ENCODE measurements at places on chromosomes 5 and 9.
A peak's percentile ranks its signal among the peaks of the same experiment; 100 is the strongest.

- no peak for DNase-seq
Measured at GRCh38 chr5:74433255-74433895, 207.2 kb downstream of the ENC1 start.

GRCh38 chr5:142059304-142059940 is 46.6 kb upstream of the GNPDA1 start:
- no peak for DNase-seq

- DNase-seq: no peak
Measured at GRCh38 chr9:90853945-90854344, 52.3 kb downstream of the SYK start.

DNA sequence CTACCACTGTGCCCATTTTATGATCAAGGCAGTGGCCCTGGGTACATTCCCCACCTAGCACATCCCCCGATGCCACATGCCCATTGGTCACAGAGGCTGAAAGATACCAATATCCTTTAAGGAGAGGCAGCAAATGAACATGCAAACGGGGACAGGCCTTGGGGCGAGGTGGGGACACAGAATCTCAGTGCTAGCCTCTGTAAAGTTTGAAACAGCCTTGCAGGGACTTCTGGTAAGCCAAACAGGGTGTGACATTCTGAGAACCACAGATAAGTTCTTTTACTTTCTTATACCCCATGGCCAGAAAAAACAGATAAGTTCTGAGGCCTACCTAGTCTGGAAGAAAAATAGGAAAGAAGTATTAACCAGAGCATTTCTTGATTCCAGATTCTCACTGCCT is 60.5 kb downstream of the ACER2 start:
- no peak for DNase-seq

- no peak for DNase-seq
Measured at GRCh38 chr9:135794057-135794335, 92.0 kb downstream of the KCNT1 start.

DNA sequence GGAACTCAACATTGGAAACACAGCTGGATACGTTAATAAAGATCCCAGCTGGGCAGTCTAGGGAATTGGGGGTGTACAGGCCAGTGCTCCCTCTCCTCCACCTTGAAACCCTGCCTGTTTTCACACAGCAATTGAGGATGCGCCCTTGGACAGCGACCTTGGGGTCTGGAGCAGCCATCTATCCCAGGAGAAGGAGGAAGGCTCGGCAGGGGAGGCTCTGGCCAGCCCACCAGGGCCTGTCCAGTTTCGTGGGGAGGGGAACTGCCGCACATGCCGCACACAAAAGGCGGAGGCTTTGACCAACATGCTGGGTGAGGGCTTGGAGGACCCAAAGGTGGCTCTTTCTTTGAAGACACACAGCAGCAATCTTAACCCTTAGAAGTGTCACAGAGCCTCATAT is 1.4 kb downstream of the COL23A1 start:
- DNase-seq: no peak

DNA sequence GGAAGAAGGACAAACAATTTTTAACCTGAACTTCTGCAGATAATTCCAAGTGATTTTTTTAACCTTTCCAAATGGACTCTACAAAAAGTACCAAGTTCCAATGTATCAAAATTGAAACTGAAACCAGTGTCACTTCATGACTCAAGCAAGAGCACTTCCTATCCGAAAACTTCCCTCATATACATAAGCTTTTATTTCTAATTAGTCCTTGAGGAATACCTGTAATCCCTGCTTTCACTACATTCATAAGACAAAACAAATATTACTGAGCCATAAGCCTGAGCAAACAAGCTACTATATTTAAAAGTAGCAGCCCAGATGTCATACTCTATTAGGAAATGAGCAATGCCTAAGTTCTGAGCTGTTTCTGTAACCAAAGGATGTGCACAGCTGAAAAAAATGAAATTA is 224.4 kb downstream of the EBF1 start:
- DNase-seq: peak; percentile 43

- no peak for DNase-seq
Measured at GRCh38 chr5:96537386-96537785, 104.3 kb upstream of the PCSK1 start.

- no peak for DNase-seq
Measured at GRCh38 chr5:73625372-73625943, 538 bp upstream of the ARHGEF28 start.

DNA sequence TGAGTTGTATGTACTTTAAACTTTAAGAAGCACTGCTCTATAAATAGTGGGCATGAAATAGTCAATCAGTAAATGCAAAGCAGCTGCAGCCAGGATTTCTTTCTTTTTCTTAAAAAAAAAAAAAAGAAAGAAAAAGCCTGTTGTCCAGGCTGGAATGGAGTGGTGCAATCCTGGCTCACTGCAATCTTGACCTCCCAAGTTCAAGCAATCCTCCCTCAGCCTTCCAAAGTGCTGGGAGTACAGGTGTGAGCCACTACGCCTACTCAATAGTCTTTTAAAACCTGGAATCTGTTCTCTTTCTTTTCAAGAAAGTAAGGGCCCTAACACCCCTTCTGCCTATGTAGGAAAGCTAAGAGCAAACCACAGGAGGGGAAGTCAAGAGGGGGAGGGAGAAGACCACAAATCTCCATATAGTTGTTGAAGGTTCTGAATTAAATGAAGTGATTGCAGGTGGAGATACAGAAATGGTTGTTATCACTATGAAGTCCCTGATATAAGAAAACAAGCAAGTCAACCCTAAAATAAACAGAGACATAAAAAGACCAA is 20.6 kb upstream of the TPD52L3 start:
- DNase-seq: no peak

GRCh38 chr9:113978725-113979342 is 99.3 kb downstream of the AMBP start:
- DNase-seq: no peak

DNA sequence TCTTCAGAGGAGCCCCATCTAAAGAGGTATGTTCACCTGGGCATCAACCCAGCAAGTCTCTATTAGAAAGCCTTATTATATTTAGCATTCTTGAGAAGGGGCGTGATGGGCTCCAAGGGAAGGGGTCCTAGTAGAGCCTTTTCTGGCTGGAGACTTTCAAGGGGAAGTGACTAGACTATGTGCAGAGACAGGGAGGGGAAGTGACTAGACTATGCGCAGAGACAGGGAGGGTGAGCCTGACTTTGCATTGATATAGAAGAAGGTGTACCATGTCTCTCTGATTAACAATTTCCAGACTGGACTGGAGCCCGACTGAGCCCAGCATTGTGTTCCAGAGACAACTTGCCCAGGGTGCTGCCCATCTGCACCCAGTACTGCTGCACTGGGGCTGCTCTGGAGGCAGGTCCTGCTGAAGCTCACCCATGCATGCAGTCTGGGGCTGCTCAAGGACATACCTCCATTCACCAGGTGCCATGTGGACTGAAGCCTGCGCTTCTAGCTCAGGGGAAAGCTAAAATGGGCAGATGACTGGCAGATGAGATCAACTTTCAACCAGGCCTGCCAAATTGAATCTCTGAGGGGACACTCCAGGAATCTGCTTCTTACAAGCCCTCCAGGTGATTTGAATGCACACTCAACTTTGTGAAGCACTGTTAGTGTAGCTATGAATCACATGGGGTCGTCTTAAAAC is 83.0 kb upstream of the GNA14 start:
- no peak for DNase-seq

- no peak for DNase-seq
Measured at GRCh38 chr5:119264186-119264585, 91.6 kb upstream of the TNFAIP8 start.

DNA sequence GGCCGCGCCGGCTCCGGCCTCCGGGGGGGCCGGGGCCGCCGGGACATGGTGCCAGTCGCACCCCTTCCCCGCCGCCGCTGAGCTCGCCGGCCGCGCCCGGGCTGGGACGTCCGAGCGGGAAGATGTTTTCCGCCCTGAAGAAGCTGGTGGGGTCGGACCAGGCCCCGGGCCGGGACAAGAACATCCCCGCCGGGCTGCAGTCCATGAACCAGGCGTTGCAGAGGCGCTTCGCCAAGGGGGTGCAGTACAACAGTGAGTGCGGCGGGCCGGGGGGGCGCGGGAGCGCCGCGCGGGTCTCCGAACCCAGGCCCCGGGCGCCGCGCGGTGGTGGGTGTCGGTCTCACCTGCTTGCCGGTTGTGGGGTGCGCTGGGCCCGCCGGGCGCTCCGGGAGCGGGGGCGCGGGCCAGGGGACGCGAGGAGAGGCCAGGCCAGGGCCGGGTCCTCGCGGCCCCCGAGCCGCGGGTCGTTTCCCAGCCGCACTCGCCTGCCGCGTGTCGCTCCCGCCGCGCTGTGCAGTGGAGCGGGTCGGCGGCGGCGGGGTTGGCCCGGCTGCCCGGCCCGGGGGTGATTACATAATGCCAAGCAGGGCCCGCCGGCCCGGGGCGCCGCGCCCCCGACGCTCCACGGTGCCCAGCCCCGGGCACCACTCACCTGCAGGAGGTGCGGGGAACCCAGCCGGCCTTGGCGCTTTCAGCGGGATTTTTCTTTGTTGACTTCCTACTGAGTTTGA is 492 bp downstream of the RABL6 start:
- DNase-seq: peak; percentile 10

DNA sequence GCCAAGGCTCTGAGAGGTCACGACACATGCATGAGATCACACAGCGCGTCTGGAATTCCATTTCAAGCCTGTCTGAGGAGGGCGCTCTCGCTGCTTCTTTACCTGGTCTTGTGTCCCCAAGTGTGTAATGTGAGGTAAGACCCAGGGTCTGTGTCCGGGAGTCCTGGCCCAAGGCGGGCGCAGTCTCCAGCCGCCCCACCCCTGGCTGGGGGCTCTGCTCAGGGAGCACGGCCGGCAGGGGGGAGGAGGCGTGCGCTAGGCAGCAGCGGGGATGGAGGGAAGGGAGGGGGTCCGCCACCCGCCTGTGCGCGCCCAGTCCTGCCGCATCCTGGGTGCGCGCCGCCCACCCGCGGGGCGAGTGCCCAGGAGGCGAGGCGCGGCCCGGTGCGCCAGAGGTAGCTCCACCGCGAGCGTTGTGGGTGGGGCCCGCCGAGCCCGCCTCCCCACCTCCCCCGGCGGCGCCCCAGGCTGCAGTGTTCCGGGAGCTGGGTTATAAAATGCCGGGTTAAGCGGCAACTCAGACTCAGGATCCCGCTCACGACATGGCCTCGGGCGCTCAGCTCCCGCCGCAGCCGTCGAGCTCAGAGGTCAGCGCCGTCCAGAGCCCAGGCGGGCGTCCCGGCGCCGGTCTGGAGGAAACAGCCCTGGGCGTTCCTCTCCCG is at the start of gene CCNI2:
CCNI2 (plus strand) TSS at position 473 of the 662 bp plus-strand sequence; CDS start at position 543, 70 bp downstream.
- no peak for DNase-seq

GRCh38 chr9:86460216-86461002 is 106.2 kb upstream of the TUT7 start:
- no peak for DNase-seq

- no peak for DNase-seq
Measured at GRCh38 chr5:141822144-141822543, 56.1 kb downstream of the PCDH1 start.

- no peak for DNase-seq
Measured at GRCh38 chr5:151680944-151681427, 5.7 kb downstream of the SPARC start.

DNA sequence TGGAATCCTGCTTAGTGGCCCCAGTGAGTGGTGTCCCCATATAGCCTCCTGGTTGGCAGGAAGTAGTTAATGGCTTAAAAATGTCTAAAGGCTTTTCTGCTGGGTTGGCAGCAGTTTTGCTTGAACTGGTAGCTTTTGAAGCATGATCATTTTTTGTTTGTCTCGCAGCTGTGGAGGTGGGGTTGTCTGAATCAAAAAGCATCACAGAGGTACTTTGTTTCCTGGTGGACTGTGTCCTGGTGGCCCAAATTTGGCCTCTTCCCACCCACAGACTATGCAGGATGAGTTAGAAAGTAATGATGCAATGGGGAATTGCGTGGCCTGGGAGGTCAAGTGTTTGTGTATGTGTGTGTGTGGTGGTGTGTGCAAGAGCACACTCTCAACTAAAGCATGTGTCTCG is 322.7 kb downstream of the ARHGEF28 start:
- DNase-seq: no peak

GRCh38 chr5:112968411-112969106 is 8.0 kb upstream of the DCP2 start:
- no peak for DNase-seq

DNA sequence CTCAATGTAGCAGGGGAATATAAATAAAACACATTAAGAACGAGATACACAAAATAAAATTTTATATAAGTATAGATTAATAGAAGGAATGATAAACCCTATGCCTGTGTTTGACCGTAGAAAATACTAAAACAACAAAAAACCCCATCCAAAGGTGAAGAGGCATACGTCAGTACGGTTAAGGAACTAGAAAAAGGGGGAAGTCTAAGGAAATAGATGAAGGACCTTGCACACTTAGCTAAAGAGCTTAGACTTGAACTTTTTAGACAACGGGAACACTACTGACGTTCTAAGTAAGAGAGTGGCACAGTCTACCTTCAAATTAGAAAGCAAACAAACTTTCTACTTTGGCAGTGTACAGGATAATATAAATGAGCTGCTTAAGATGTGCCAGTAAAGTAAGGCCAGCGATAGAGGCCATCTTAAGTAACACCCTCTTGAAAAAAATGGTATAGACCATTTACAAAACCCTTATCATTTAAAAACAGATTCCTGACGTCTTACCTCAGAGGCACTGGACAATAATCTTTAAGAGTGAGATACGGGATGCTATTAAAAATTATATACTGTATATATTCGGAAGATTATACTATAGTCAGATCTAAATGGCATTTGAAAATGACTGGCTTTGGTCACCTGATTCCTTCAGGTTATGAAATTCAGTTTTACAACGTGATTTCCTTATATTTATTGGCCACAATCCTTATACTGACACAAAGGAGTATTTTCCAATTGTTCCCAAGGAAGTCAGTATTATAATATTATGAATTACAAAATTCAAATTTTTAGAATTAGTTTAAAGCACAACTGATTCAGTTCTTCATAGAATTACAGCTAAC is 8.5 kb downstream of the PANK3 start:
- DNase-seq: no peak

DNA sequence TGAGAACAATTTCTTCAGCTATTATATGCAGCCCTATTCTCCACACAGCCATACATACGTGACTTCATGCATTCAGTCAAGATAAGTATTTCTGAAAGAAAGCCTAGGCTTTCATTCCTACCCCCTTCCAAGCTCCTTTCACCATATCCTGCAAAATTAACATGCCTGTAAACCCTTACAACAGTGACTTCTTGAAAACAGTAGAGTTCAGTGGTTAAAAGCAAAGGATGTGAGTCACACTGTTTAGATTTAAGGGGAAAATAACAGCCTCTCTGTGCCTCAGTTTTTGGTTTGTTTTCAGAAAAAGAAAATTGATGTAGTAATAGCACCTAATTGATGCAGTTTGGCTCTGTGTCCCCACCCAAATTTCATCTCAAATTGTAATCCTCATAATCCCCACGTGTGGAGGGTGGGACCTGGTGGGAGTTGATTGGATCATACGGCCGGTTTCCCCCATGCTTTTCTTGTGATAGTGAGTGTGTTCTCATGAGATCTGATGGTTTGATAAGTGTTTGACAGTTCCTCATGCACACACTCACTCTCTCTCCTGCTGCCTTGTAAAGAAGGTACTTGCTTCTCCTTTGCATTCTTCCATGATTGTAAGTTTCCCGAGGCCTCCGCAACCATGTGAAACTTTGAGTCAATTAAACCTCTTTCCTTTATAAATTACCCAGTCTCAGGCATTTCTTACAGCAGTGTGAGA is 264.8 kb downstream of the CETN3 start:
- DNase-seq: no peak
